GM19239 (cell line): ENCODE measurements at places on chromosomes 7 and 10.

- no peak for DNase-seq
Measured at GRCh38 chr10:122461729-122462532, 578 bp downstream of the HTRA1 start.

DNA sequence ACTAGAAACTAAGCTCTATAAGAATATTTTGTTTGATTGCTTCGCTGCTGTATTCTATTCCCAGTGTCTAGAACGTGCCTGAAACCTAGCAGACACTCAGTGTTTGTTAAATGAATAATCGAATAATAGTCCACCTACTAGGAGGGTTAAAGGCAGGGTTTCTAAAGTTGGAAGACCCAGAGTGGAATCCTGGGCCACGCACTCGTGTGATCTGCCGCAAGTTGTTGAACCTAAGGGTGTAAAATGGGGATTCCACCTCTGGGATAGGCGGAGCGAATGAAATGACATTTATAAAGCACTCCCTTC lies 702 bp upstream of the AGFG2 start:
- no peak for DNase-seq

DNA sequence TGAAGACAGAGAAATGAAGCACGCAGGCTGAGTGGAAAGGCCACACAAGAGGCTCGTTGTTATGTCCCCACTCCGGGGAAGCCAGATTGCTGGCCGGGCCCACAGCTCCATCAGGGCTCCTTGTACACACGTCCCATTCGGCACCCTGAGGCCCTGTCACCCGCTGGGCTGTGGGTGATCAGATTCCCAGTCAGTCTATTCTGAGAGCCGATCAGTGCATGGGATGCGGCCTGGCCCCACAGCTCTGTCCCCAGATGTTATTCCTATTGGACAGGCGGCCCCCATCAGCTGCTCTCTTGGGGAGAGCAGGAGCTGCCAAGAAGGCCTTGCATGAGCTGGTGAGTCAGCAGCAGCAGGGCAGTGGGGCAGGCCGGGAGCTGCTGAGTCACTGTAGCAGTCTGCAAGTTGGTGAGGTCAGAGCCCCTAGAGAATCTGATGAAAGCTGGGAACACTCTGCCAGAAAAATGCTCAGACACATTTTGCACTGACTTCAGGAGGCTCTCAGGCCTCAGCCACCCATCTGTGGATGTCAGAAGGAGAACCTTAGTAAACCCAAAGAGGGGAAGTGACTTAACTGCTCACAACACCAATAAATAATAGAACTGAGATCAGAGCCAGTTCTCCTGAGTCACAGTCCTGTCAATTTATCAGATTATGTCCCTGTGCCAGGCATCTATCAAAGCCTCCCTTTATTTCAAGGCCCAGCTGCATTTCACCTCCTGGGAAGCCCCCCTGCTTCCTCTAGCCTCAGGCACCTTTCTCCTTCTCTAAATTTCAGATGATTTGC lies 9.4 kb upstream of the PSAP start:
- DNase-seq = no peak

DNA sequence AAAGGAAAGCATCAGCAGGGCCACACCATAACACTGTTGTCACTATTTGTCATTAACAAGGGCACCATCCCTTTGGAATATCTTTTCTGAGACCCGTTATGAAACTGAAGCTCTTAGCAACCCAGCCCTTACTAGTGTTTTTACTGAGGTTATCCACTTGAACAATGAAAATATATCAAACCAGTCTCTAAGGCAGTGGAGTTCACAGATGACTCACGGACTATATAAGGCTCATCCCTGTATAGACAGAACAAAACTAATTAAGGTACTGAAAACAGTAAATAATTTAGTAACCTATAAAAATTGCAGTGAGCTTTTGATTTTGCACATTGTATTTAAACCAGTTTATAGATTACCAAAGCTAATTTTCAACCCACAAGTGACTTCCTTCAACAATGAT lies 196.0 kb downstream of the ELAPOR2 start:
- DNase-seq = no peak

GRCh38 chr7:30627026-30627425 lies 32.3 kb downstream of the GARS1 start:
- DNase-seq = no peak

DNA sequence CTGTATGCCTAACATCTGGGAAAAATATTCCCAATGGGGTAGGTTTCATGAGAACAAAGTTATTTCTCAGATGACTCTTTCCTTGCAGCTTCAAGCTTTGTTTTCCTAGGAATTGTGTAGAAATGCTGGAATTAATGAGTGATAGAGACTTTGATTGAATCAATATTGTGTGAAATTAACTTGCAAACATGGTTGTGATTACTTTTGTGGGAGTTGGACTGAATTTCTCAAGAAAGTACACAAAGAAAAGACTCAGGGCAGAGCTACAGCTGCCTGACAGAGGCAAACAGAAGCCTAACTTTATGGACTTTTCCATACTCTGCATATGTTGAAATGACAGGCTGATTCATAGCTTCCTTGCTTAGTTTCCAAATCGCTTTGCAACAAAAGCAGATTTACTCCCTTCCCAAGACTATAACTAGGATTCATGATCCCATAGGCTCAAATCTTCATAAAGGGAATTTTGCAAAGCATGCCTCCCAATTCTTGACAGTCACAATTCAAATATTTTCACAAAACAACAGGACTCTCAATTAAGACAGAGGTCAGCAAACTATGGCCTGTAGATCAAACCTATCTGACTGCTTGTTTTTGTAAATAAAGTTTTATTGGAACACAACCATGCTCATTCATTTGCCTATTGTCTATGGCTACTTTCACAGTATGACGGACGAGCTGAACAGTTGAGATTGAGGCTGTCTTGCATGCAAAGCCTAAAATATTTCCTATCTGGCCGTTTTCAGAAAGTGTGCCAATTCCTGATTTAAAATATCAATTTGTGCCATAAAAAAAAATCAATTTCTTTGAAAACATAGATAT lies 27.6 kb downstream of the NRP1 start:
- no peak for DNase-seq

DNA sequence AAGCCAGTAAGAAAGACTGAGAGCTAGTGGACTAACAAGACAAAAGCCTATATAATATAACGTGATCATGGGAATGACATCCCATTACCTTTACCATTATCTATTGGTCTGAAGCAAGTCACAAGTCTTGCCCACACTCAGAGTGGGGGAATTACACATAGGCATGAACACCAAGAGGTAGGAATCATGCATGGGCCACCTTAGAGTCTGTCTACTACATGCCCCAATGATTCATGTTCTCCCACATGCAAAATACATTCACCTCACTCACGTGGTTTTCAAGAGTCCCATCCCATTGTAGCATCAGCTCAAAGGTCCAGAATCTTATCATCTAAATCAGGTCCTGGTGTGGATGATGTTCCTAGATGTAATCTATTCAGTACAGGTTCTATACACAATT lies 29.4 kb downstream of the DNAJC9 start:
- DNase-seq = no peak

GRCh38 chr7:77831953-77832352 lies 33.4 kb downstream of the PHTF2 start:
- DNase-seq = no peak

DNA sequence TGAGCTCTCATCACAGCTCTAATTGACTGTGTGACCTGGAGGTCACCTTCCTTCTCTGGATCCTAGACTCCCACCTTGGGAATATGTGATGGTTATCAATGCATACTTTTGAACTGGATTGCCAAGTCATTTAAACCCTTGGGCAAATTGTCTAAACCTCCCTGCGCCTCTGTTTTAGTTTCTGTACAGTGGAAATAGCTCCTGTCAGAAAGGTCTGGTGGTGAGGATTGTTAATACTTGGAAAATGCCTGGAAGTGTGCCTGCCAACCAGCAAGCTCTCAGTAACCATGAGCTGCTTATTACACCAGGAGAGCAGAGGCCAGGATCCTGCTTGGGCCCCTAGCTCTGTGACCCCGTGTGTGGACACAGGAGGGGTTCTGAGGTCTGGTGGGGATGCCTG lies 108.7 kb upstream of the PPIF start:
- DNase-seq = no peak

DNA sequence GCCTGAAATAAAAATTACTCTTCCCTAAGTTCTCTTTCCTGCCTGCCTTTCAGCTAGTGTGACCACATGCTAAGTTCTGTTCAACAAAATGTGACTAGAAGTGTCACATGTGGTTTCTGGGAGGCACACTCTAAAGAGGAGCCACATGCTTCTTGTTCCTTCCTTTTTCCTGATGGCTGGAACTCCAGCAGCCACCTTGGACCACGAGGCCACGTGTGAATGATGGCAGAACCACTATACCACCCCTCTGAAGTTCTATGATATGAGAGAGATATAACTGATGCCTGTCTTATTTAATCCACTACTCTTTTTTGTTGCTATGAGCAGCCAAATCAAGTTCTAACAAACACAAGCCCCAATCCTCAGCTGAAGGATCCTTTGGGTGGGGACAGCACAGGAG lies 8.1 kb downstream of the PODXL start:
- DNase-seq = no peak

DNA sequence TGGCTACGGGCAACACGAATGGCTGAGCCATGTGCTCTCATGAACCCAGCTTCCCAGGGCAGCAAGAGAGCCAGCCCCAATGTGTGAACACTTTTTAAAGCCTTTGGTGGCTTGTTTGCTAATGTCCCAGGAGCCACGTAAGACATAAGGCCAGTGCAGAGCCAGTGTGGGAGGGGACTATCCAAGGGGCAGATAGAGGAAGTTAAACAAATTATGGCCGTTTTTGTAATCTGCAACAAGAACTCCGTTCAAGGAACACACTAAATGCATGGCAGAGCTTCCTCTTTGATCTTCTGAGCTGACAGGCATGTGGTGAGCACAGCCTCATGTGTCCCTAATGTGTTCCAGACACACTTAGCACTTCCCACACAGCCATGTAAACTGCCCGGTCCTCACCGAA lies 133.3 kb downstream of the TEX36 start:
- no peak for DNase-seq

GRCh38 chr10:97388152-97388551 lies 13.0 kb downstream of the RRP12 start:
- DNase-seq = no peak

GRCh38 chr10:114303556-114303955 lies 64.5 kb downstream of the VWA2 start:
- no peak for DNase-seq

DNA sequence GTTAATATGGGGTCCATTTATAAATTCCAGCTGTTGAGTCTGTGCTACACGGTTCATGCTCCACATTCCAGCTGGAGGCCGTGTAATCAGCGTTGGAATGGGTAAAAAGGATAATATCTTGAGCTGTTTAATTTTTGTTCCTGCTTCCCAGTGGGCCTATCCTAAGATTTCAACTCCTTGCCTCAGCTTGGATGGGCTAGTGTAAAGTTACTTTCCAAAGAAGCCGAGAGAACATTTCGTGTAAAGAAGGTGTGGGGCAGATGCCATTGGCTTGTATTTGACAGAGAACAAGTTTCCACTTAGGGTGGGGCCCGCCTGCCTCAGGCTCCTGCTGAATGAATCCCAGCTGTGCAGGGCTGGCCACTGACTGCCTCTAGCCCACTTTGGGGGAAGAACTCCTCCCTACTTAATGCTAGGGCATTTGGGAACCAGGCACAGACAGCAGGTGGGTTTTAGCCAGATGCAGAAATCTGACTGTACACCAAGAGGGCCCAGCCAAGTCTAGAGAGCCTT lies 125.9 kb upstream of the LYZL2 start:
- no peak for DNase-seq

GRCh38 chr7:74494076-74494548 lies 40.4 kb downstream of the GTF2IRD1 start:
- no peak for DNase-seq
